ENCODE measurements at places on chromosomes 1 and 21.

GRCh38 chr1:88802950-88803349 is 88.4 kb downstream of the GTF2B start:
- H3K36me3 ChIP-seq: peaks cover 30% of the 10 kb centered on the region
- H3K27me3 ChIP-seq: no peaks in the 10 kb centered on the region
- H3K27ac ChIP-seq: no peak overlapping the region
- no peak overlapping the region for H3K4me3 ChIP-seq

- H3K4me3 ChIP-seq: peak overlapping the region; percentile 75
- no peaks in the 10 kb centered on the region for H3K36me3 ChIP-seq
- H3K27me3 ChIP-seq: no peaks in the 10 kb centered on the region
- DNase-seq: peak; percentile 10
- peaks cover 19% of the 10 kb centered on the region for H3K4me1 ChIP-seq
Observed at GRCh38 chr1:244653439-244654107, 647 bp downstream of the DESI2 start.

DNA sequence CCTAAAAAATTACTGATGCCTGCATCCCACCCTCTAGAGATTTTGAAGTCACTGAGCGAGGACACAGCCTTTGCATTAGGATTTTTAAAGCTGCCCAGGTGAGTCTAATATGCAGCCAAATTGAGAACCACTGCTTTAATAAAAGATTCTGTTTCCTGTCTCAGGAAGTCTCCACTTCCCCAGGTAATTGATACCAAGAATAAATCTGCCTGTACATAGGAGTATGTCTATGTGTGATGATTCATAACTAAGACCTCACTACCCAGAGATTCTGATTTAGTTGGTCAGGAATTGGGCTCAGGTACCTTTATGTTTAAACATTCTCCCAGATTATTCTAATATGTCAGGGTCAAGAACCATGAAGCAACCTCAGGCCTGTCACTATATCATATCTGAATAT is 108.8 kb upstream of the ARTN start:
- H3K27me3 ChIP-seq: no peaks in the 10 kb centered on the region
- H3K4me3 ChIP-seq: no peak overlapping the region
- H3K36me3 ChIP-seq: no peaks in the 10 kb centered on the region
- no peak overlapping the region for H3K27ac ChIP-seq

GRCh38 chr1:200036619-200037270 is 9.2 kb downstream of the NR5A2 start:
- peaks cover 4% of the 10 kb centered on the region for H3K4me1 ChIP-seq
- no peak for DNase-seq
- no peak overlapping the region for H3K4me3 ChIP-seq
- no peak overlapping the region for H3K27ac ChIP-seq

DNA sequence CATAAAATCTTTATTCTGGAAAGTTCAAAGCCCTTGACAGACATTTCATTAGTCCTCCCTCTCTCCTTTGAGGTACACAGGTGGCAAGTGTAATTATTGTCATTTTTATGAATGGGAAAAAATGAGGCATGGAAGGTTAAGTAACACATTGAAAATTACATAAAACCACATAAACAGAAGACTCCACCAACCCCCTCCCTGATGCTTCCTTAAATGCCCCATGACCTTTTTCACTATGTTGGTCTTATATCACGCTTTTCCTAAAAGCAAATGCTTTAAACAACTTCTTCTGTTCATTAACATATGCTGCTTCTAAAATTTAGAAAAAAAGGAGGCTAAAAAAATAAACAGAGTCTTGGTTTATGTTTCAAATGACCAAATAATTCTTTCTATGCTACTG is 648.4 kb downstream of the PTPRC start:
- DNase-seq: no peak
- no peaks in the 10 kb centered on the region for H3K36me3 ChIP-seq
- no peak overlapping the region for H3K27ac ChIP-seq

GRCh38 chr1:41714638-41715389 is 203.9 kb downstream of the HIVEP3 start:
- no peaks in the 10 kb centered on the region for H3K4me1 ChIP-seq
- H3K27ac ChIP-seq: no peak overlapping the region
- no peaks in the 10 kb centered on the region for H3K36me3 ChIP-seq
- H3K4me3 ChIP-seq: no peak overlapping the region
- DNase-seq: no peak

DNA sequence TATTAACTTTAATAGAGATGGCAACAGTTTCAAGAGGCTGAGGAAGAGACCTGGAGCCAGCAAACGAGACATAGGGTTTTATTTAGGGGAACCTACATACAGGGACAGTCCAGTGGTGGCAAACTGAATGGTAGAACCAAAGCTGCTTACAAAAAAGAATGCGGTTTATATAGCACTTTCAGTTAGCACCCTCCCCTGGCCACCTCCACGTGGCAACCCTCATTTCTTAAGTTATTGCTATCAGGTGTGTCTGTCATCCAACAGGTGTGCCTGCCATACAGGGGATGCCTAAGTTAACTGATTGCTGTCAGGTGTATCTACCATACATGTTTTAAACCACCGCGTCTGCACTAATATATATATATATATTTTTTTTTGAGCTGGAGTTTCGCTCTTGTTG is 129.2 kb upstream of the DUSP10 start:
- H3K36me3 ChIP-seq: no peaks in the 10 kb centered on the region
- no peak for DNase-seq
- no peak overlapping the region for H3K27ac ChIP-seq
- no peak overlapping the region for H3K4me3 ChIP-seq
- H3K27me3 ChIP-seq: no peaks in the 10 kb centered on the region

DNA sequence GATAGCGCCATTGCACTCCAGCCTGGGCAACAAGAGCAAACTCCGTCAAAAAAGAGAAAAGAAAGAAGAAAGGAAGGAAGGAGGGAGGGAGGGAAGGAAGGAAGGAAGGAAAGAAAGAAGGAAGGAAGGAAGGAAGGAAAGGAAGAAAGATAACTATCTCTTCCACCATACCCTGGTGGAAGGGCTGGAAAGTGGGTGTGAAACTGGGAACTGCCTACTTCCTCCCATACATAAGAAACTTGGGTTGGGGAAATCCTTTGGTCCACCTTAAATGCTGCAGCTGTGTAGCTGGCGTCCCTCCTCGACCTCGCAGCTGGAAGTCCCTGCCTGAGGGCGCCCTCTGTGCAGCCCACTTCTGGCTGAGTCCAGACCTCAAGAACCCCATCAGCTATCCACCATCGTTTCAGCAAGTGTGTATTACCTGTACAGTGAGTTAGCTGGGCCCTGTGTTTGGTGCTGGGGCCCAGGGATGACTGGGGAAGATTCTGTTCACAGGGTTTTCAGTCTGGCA is 4.6 kb upstream of the FAM167B start:
- no peak overlapping the region for H3K4me3 ChIP-seq
- no peaks in the 10 kb centered on the region for H3K36me3 ChIP-seq
- no peak for DNase-seq
- no peak overlapping the region for H3K27ac ChIP-seq
- peaks cover 11% of the 10 kb centered on the region for H3K4me1 ChIP-seq
- no peaks in the 10 kb centered on the region for H3K27me3 ChIP-seq

All from naive thymus-derived CD4-positive, alpha-beta T cell (primary cell).